Activated T-helper 1 cell treated with Interleukin-2 at 50 U/mL for 16 hours (primary cell): ENCODE measurements at places on chromosomes 6 and 20.

GRCh38 chr20:34709831-34710567 is 5.9 kb downstream of the TP53INP2 start:
- DNase-seq = peak; percentile 32

DNA sequence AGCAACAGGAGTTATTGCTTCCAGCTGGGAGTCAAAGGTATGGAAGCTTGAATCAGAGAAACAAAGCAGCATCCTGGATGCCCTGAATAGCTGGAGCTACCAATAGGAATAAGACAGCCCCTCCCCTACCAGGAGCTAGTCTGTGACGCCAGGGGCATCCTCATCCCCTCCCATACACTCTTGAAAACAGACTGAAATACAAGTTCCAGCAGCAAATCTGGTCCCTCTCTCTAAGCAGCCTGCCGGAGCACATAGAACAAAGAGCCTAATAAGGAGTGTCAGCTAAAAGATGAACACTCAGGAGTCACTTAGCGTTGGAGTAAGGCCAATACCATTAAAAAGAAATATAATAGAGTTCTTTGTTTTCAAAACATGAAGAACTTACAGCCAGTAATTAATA is 25.6 kb downstream of the FILIP1 start:
- DNase-seq = no peak

DNA sequence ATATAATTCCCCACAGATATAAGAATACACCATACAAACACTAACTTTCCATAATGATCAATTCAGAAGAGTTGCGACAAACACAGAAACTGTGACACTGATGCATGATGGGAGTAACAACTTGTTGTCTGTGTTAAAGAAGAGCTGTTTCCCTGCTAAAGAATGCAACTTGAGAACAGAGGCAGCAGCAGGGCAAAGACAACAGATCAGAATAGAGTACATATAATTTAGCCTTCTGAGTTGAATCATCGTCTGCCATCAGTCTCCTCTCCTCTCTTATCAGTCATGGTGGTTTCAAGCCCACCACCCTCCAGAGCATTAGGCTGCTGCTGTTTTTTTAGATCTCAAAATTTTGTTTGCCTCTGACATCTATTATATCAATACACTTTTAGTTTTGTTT is 280.4 kb downstream of the UBE3D start:
- no peak for DNase-seq

DNA sequence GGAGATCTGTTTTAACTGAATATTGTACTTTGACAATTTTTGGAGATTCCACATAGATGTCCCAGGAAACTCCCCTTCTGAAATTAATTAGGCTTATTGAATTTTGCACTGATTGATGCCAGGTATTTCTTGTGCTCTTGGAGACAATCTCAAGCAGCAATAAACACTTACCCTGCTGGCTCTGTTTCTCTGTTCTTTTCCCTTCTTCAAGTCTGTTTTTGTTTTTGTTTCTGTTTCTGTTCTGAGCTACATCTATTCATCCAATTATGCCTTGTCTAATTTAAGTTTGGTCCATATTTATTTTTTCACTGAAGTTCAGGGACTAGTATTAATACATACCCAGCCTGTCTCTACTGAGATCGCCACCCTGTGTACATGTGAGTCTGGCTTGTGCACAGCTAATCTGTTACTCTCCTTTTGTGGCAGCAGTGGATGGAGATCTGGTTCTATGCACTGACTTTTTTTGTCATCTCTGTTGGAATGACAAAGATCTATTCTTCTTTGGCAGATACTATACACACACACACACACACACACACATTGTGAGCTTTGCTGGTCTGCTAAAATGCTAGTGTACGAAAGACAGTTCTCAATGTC is 51.9 kb downstream of the IL22RA2 start:
- DNase-seq = no peak

GRCh38 chr6:105014954-105015353 is 58.0 kb downstream of the LIN28B start:
- no peak for DNase-seq

DNA sequence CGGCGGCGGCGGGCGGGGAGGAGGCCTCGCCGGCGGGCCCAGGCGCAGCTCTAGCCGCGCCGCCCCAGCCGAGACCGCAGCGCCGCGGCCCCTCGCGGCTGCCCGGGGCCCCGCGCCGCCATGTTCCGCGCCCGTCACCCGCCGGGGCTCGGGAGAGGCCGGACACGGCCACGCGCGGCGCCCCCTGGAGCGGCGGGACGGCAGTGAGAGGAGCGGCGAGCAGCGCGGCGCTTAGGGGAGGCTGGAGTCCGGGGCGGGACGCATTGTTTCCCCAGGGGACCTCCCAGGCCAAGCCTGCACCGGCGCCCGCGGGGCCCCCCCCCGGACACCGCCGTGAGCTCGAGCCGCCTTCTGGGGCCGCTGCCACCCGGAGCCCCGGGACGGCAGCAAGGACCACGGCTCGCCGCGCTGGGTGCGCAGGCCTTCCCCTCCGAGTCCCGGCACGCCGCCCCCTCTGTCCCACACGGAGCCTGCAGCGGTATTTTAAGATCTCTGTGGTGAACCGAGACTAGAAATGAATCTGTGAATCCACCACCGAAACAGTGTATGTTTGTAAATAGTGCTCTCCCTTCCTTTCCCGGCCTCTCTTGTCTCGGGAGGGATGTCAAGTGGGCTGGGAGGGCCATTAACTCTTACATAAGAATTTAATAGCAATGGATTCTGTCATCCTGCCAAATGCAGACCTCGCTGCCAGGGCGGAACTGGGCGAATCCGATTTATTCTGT is 424 bp upstream of the KIF13A start:
- DNase-seq = no peak

DNA sequence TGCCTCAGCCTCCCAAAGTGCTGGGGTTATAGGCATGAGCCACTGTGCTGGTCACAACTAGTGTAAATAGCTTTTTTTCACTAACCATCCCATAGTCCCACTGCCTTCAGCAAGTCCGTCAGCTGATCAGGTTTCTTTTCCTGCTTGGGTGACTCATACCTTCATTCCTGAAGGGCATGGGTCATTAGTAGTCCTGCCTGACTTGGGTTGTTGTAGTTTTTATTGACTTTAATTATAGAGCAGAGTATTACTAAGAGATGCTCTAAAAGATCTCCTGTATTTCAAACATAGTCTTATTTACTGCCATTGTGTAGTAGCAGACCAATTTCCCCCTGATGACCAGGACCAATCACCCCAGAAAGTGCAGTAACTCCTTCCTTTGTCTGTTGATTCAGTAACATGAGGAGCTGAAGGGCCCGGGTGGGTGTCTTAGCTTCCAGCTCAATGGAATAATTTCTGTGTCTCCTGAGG is 25.8 kb downstream of the HLA-C start:
- DNase-seq = no peak

GRCh38 chr6:31771992-31772358 is 5.2 kb downstream of the VWA7 start:
- DNase-seq = no peak

GRCh38 chr20:50885068-50885467 is 46.2 kb downstream of the ADNP start:
- no peak for DNase-seq

DNA sequence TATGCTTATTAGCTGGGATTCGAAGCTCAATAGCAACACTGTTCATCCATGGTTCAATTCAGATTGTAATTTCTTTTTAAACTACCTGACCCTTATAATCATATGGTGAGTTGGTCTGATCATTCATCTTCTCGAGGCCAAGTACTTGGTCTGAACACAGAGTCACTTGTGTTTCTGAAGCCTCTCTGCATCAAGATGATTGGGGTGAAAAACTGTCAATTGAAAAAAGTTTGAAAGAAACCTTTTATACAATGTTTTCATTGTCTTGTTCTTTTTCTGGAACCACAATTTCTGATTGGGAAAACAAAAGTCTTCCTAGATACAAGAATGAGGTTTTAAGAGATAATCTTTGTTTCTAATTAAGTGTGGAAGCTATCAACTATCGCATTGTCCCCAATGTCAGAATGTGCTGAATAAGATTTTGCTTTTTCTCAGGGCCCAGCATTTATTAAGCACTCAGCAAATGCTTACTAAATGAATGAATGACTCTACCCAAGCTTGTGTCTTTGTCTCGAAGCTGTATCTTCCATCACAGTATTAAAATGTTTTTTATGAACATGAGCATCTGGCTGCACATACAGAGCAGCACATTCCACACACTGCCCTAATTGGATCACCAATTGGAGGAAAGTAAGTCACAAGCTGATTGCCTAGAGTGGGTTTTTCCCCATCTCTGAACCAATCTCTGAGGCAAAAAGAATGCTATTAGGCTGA is 45.0 kb upstream of the MOXD1 start:
- no peak for DNase-seq

DNA sequence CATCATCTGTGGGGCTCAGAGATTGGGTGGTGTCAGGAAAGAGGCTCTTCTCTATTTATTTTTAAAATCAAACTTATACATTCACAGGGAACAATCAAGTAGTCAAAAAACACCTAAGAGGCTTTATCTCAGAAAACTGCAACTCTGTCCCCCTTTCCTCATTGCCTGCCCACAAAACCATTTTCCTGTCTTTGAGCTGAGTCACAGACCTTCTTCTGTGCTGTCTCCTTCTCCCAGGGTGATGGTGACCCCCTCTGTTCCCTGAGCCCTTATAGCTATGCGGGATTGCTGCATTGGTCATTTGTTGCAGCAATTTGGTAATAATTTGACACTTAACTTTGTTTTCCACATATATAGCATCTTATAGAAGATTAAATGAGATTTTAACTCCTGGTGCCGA is 195.2 kb upstream of the PROKR2 start:
- DNase-seq = no peak

DNA sequence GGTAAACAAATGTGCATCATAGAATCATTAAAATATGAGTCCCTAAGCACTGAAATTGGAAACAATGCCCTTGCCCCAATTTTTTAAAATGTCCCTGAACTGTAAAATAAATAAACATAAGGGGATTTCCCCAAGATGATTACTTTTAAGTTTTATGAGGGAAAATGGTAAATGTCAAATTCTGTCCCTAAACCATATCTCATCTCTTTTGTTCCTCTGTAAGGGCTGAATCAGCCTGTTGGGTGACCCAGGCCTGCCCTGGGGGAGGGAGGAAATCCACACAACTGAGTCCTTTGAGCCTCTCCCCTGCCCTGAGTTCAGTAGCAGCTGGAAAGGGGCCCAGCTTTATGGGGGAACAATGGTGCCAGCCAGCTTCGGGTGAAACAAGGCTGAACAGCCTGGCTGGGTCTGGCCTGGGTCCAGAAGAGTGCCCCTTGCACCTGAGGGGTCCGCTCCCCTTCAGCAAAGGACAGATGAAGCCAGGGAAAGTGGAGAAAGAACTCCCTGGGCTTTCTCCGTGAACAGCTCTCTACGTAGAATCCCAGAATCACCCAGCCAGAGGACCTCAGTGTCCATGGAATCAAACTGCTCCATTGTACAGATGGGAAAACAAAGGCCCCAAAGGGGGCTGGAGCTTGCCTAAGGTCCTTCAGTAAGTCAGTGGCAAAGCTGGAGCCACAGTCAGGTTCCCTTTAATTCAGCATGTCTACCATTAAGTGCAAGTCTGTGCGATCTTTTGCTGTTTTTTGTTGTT is 28.2 kb upstream of the ITCH start:
- DNase-seq = no peak

DNA sequence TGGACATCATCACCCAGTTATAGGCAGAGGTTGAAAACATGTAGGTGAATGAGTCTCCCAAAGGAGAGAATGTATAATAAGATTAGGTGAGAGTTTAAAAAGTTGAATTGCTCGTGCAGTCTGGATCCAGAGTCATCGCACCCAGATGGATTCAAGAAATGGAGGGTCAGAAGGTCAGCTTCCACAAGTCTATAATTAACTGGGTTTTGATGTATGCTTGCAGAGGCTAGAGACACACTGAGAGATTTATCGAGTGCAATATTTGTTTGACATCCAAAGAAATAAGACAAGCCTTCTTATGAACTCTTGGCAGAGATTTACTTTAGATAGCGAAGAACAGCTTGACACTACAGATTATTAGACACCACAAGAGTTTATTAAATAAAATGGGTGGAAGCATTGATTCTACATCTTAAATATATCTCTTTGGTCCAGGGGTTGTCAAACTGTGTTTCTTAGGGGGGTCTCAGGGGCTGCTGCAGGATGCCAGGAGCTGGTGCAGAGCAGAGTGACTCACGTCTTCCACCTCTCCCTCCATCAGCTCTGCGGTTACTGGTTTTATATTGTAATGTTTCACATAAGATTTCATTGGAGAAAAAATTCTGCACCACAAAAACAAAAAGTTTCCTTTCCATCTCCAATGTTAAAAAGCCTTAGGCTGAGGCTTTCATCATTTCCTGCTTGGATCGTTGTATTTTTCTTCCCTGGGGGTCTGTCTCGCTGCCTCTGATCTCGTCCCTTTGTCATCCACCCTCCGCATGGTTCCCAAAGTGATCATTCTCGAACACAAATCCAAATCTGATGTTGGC is 176.2 kb upstream of the AHI1 start:
- no peak for DNase-seq

- DNase-seq = peak; percentile 23
These were observed 300.7 kb downstream of the CLIC5 start for GRCh38 chr6:45714741-45715507.

- no peak for DNase-seq
These were observed 5.3 kb downstream of the FOXA2 start for GRCh38 chr20:22579119-22579427.

GRCh38 chr6:134533991-134534390 is 216.1 kb upstream of the SGK1 start:
- no peak for DNase-seq

DNA sequence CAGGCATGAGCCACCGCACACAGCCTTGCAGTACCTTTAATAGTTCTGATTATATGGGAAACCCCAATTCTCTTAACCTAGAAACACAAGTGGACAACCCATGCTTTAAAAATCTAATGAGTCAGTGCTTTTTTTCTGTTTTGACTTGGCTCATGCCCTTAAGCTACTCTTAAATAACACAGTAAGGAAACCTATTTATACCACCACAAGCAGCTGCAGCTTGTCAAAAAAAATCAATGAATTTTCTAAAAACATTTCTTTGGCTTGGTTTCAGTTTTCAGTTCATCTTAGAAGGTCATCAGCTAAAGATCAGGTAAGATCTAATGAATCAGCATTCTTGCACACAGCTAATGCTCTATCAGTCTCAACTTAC is 124.1 kb upstream of the DST start:
- DNase-seq = no peak

DNA sequence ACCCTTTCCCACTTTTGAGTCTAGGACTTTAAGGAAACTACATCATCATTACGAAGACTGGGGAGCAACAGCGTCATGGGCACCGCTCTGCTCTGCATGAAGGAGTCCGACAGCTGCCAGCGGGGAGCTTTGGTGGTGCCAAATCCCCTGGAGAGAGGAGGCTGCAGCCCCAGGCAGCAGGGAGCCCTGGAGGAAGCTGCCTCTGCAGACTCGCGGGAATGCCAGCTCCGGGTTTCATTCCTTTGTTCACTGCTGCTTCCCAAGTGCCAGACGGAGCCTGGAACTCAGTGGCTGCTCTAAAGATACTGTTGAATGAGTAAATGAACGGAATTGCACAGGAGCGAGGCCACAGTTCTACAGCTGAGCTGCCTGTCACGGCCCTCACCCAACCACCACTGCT is 196.5 kb upstream of the THBS2 start:
- no peak for DNase-seq
